Left forelimb (tissue), 1 donor: ENCODE measurements at places on chromosomes 5 and 9.

DNA sequence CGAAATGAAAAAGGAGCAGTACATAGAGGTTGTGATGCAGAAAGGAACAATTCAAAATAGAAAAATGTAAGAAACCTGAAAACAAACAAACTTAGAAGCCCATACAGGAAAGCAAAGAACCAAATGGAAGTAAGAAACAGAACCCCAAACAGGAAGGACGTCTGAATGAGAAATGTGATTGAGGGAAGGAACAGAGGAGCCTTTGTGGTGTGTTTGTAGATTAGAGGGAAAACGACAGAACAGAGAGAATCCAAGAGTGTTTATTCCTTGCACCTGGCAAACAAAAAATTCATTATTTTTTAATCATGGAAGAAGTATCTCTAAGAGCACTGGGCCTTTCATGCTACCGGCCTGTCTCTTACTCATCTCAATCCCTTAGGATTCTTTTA is 67.8 kb upstream of the ZSWIM6 start:
- no peak for DNase-seq

DNA sequence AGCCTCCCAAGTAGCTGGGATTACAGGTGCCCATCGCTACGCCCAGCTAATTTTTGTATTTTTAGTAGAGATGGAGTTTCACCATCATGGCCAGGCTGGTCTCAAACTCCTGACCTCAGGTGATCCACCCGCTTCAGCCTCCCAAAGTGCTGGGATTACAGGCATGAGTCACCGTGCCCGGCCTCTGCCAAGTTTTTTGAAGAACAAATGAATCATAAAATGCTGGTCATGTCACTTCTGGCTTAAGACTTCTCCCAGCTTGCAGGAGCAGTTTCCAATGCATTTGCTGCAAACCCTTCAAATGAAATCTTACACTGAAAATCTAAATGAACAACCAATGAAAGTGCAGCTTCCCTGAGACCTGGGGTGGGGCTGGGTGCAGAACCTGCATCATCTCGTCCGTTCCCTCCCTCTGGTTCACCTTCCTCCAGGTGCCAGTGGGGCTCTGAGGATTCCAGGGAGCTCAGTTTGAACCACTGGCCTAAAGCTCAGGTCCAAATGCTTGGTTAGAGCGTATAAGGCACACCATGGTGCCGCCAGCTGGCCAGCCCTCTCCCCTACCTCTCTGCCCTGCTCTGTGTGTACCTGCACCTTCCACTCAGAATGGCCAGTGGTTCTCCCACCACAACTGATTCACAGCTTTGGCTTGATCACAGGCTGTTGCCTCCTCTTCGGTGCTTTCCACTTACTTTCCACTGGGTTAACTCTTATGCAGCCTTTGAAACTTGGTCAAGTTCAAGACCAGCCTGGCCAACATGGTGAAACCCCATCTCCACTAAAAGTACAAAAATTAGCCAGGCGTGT is 39.8 kb upstream of the FUBP3 start:
- no peak for DNase-seq

- DNase-seq, result no peak
These were observed 49.3 kb downstream of the F2R start for GRCh38 chr5:76765249-76765648.

GRCh38 chr5:119327018-119327417 is 28.8 kb upstream of the TNFAIP8 start:
- no peak for DNase-seq

GRCh38 chr5:59367791-59368394 is 525.6 kb downstream of the PDE4D start:
- DNase-seq, result no peak

GRCh38 chr9:124743686-124744348 is 27.3 kb downstream of the NR6A1 start:
- DNase-seq, result no peak

GRCh38 chr9:13898957-13899356 is 415.0 kb downstream of the NFIB start:
- peak; percentile 70 for DNase-seq

DNA sequence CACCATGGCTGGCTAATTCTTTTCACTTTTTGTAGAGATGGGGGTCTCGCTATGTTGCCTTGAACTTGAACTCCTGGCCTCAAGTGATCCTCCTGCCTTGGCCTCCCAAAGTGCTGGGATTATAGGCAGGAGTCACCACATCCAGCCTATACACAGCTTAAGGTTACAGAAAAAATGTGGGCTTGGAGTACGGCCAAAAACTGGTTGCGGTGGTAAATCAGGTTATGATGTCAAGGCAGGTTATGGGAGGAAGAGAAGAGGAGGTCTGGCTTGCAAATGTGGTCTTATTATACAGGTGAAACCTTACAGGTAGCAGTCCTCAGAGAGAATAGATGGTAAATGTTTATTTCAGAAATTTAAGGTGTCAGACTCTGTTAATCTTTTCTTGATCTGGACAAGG is 30.7 kb upstream of the SYK start:
- no peak for DNase-seq

GRCh38 chr5:100434815-100435214 is 100.4 kb upstream of the FAM174A start:
- no peak for DNase-seq

GRCh38 chr5:25573691-25574090 is 928.9 kb upstream of the CDH10 start:
- DNase-seq, result no peak

- no peak for DNase-seq
These were observed 35.1 kb downstream of the SH3GLB2 start for GRCh38 chr9:128992995-128993394.
